Cortex of kidney (tissue), 1 donor: ENCODE measurements at places on chromosomes 1 and 21.

- DNase-seq = no peak
Measured at GRCh38 chr1:241611063-241611462, 29.1 kb downstream of the CHML start.

DNA sequence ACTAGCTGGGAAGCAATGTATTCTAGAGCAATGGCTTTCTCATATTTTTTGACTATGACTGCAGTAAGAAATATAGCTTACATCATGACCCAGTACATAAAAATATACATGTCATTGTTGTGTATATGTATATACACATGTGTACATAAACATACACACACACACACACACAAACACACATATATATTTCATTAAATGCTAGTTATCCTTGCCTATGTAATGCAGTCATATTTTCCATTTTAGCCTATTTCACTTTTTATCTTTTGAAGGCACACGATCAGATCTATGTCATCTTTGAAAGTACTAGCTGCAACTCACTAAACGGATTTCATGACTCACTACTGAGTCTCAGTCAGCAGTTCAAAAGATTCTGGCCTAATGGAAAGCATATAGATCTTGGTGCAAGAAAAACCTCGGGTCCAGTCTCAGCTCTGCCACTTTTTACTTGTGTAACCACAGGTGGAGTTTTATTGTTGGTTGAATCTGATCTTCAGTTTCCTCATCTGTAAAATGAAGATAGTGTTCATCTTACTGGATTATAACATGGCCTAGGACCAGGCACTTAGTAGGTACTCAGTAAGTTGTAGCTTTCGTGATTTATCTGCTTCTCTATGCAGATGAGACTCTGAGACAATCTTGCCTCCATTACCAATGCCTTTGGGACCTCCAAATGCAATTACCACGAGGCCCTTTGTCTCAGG, 325.6 kb downstream of the RRAGC start:
- DNase-seq = no peak

- no peak for DNase-seq
Measured at GRCh38 chr1:116569776-116570357, 959 bp downstream of the CD58 start.

- no peak for DNase-seq
Measured at GRCh38 chr1:30000266-30000665, 723.1 kb downstream of the MATN1 start.

- no peak for DNase-seq
Measured at GRCh38 chr1:43836267-43836951, 97.2 kb upstream of the ARTN start.

DNA sequence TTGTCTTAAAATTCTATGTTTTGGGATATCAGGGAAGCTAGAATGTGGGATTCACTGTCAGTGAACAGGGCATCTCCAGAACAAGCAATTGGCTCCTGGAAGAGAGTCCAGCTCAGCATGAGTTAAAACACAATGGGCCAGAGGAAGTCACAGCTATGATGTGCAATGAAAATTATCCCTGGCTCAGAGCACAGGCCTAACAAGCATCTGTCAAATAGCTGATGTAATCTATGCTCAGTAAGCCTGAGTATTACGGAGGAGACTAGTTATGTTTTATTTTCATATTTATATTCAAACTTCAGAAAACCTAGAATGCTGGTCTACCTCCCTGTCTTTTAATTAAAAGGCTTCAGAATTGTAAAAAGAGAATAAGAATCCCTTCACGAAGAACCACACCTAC, 41.6 kb downstream of the PARP1 start:
- no peak for DNase-seq

DNA sequence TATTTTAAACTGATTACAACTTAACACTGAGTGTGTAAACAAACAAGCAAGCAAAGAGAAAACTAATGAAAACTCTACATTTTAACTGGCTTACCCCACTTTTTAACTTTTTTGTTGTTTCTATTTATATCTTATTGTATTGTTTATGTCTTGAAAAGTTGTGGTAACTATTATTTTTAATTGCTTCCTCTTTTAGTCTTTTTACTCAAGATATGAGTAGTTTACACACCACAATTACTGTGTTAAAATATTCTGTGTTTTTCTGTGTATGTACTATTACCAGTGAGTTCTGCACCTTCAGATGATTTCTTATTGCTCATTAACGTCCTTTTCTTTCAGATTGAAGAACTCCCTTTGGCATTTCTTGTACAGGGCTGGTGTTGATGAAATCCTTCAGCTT, 4.7 kb upstream of the HHAT start:
- DNase-seq = no peak

DNA sequence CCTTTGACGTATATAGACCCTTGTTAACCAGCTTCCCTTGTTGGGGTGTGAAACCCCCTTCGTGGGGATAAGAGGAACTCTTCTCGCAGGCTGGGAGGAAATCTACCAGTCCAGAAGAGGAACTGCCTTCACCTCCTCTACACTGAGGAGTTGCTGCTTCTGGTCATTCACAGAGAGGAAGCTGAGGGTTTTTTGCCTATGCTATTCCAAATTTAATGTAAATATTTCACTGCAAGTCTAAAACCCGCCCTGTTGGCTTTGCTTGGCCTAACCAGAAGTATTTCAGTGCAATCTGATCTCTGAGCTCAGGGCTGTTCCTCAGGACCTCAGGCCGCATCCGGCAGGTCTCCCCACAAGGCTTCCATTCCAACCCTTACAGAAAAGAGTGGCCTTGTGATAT, 150.1 kb downstream of the HIVEP3 start:
- no peak for DNase-seq

DNA sequence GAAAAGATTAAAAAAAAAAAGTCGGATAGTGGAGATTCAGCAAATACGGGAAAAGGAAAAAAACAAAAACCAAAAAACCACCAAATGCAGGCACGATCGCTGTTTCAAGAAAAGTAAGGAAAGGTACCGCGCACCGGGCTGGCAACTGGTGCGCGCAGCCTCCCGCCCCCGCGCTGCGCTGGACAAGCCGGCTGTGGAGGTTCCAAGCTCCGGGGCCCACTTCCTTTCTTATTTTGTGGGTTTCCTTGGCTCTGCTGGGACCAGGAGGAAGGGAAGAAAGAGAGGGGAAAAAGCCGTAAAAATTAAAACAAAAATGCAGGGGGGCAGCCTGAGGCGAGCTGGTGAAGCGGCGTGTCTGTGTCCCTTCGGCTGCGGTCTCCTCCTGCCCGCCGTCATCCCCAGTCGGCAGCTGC, 233 bp downstream of the ADAMTS5 start:
- no peak for DNase-seq

DNA sequence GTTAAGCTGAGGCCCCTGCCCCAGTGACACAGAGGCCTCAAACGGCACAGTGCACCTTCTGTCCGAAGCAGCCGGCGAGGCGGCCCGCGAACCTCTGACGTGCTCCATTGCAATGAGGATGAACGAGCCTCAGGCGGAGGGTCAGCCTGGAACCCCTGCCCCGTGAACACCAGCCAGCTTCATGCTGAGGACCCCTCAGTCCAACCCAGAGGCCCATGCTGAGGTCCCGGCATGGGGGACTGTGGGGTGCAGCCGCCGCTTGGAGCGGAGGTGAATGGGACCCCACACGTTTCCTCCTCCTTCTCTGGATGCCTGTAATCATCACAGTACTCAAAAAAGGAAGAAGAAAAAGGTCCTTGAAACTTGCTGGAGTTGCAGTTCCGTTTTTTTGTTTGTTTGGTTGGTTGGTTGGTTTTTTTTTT, 62.1 kb downstream of the PRKCZ start:
- no peak for DNase-seq

GRCh38 chr1:78799926-78800325, 150.3 kb downstream of the IFI44 start:
- DNase-seq = no peak

- DNase-seq = no peak
Measured at GRCh38 chr1:71269179-71269578, 188.3 kb upstream of the ZRANB2 start.

DNA sequence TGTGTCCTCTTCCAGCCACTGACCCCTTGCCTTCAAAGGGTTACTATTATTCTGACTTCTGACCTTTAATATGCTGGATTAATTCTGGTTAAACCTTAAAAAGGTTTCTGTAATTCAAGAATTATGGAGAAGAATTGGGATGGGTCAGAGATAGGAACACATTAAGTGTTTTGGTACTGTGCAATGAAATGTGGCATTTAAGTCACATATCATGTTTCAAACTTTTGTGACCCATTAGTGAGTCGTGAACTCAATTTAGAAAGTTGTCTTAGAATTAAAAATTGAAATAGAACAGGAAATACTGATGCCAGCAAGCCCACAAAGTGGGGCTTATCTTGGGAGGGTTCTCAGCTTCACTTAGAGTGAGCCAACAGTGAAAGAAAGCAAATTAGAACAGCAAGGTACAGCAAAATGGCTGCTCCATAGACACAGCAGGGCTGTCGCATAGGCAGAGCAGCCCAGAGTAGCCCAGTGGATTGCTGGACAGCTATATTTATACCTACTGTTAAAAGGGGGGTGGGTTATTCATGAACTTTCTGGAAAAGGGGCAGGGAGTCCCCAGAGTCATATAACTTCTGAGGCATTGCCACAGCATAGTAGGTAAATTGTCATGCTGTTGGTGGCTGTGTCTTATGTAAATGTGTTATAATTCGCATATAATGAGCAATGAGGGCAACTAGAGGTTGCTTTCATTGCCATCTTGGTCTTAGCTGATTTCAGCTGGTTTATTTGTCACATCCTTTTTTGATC, 10.5 kb downstream of the SCP2 start:
- DNase-seq = no peak

DNA sequence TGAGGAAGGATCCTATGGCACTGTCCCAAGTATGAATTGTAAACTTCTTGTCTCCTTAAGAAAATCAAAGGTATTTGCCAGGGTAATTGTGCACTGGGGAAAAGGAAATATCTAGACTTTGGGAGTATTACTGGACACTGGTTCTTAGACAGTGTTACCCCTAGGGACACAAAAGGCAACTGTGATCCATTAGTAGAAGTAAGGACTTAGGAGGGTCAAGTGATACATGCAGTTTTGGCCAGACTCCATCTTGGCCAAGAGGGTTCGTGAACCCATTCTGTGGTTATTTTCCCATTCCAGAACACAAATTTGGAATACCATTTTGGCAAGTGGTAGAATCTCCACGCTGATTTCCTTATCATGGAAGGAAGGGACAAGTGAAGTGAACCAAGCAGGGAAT, 98.1 kb downstream of the TM2D1 start:
- no peak for DNase-seq

- DNase-seq = no peak
Measured at GRCh38 chr1:179318491-179318890, 24.9 kb downstream of the SOAT1 start.

DNA sequence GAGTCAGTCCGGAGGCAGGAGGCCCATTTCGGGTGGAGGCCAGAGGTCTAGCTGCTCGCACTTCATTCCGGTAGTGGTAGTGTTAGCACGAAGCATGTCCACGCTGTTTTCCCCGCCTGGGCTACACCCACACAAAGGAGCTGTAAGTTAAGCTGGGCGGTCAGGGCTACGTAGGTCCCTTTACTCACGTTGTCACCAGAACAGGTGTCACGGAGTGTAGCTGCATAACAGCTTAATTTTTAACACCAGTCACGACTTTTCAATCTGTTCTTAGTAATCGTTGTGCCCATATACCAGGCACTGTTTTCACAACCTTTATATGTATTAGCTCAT, 15.6 kb downstream of the HLX start:
- DNase-seq = no peak

- DNase-seq = no peak
Measured at GRCh38 chr1:64292399-64292798, 89.0 kb downstream of the UBE2U start.

- DNase-seq = no peak
Measured at GRCh38 chr1:40944841-40945430, 34.6 kb upstream of the CTPS1 start.

DNA sequence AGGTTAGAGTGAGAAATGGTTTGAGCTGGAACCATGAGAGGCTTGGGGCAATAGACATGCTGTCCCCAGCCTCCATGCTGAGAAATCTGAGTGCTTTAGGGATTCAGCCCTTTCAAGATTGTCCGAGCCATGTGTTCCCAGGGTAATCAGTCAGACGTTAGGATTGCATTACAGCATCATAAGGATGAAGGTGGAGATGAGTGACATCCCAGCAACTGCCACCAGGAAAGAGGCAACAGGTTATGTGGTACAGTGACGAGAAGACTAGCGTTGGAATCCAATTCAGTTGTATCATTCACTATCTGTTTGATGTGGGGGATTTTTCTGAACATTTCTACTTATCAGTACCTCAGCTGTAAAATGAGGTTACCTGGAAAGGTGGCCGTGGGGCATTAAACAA, 1.7 kb downstream of the CAMK1G start:
- no peak for DNase-seq

DNA sequence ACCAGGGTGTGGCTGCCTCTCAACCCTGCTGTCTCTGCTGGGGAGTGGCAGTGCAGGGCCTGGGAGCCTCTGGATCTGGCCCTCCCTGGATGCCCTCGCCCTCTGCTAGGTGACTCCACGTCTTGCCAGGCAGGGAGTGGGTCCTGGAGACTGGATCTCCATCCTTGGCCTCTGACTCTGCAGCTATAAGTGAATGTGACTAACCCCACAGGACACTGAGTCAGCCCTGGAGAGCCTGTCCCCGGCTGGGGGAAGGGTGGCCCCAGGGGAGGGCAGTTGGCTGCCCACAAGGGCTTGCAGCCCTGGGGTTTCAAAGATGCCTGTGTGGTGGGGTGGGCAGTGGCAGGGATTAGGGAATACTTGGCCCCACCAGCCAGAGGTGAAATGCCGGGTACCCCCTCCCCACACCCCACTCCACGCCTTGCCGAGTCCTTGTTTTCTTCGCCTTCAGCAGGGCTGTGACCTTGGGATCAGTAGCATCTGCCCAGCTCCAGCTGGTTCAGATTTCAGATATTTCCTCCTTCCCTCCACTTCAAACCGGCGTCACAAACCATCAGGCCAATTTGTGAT, 1.9 kb upstream of the MYBPH start:
- DNase-seq = no peak

DNA sequence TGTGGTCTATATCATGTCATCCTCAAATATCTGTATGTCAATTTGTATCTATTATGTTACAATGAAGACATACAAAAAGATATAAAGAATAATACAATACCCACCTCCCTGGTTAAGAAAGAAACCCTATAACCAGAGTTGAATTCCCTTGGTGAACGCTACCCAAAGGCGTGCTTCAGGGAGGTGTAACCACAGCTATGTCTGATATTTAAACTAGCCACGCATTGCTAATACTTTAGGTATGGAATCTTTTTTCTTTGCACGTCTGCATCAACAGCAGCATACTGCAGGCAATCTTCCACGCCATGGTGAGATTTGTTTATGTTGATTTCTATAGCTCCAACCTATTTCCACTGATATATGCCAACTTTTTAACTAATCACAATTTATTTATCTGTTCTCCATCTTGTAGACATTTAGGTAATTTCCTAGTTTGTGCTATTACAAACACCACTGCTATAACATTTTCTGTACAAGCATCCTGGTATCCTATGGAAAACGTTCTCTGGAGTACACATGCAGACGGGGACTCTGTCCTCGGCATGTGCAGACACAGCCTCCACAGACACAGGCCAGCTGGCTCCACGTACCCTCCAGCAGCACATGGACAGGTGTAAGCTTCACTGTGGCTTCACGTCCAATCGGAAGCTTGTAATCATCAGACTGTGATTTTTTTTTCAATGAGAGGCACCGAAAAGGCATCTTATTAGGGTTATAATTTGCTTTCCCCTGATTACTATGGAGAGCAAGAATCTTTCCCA, 58.5 kb downstream of the HSF2BP start:
- no peak for DNase-seq

GRCh38 chr1:154621875-154622274, 13.9 kb upstream of the ADAR start:
- no peak for DNase-seq

- no peak for DNase-seq
Measured at GRCh38 chr1:232974971-232975370, 24.6 kb downstream of the NTPCR start.
